SIG-M5 (cell line): ENCODE measurements at places on chromosomes 5 and 9.

GRCh38 chr9:118091711-118092500 lies 387.7 kb downstream of the TLR4 start:
- no peak for DNase-seq

DNA sequence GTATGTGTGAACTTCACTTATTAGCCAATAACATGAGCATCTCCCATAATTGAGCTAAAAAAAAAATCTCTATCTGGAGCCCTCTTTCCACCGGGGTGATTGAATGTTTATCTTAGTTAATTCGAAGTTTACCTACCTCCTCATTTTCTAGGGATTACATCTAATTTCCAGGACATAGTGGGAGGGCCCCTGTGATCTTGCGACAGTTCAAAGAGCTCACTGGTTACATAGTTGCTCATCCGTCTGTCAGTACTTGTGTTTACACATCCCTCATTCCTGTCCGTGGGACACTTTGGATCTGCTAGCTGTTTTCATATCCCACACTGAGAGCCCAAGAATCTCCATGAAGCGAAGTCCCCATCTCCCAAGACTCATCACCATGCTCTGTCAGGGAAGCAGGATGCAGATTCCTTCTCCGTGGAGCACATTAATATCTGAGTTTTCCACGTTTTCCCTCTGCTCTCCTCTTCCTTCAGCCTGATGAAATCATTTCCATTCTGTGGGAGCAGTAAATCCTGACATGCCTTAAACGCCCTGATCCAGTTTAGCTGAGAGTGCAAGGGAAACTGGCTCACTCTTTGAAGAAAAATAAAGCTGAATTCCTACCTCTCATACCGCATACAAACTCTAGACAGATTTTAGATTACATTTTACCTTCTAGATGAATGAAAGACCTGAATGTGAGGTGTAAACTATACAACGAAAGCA lies 10.2 kb upstream of the SFXN1 start:
- DNase-seq, result no peak

- DNase-seq, result no peak
These were observed 10.4 kb downstream of the LRRC8A start for GRCh38 chr9:128892221-128892921.

- DNase-seq, result no peak
These were observed 333.3 kb downstream of the AGTPBP1 start for GRCh38 chr9:85408494-85408893.

GRCh38 chr9:77983320-77983662 lies 48.3 kb downstream of the GNAQ start:
- DNase-seq, result no peak

- DNase-seq, result no peak
These were observed 80.4 kb downstream of the DCP2 start for GRCh38 chr5:113056988-113057387.

GRCh38 chr9:118594428-118594827 lies 774.8 kb downstream of the BRINP1 start:
- no peak for DNase-seq

DNA sequence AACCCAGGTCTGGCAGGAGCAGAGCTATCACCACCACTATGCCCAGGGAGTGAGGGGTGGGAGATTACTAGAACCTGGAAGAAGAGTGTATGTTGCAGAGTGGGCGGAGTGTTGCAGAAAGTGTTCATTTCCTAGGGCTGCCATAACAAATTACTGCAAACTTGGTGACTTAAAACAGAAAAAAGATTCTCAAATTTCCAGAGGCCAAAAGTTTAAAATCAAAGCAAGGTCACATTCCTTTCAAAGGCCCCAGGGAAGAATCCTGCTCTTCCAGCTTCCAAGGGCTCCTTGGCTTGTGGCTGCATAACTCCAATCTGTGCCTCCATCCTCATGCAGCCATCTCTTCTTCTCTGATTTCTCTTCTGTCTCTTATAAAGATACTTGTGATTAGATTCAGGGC lies 30.6 kb upstream of the SPINK4 start:
- DNase-seq, result no peak

GRCh38 chr5:131081913-131082488 lies 83.1 kb downstream of the HINT1 start:
- DNase-seq, result no peak

DNA sequence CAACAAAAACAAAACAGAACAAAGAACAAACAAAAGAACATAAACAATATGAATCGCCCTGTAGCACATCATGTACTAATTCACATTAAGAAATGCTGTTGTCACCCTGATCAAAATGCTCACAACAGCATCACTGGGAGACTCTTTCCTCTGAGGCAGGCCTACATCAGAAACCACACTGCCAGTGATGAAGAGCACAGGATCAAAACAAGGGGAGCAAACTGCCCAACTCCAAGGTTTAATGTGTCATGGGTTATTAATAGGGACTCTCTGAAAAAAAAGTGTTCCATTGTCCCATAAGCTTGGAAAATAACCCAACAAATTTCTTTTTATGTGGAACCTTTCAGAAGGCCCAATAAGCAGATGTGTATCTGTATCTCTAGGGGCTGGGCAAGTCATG lies 74.2 kb downstream of the PTPN3 start:
- DNase-seq, result no peak

DNA sequence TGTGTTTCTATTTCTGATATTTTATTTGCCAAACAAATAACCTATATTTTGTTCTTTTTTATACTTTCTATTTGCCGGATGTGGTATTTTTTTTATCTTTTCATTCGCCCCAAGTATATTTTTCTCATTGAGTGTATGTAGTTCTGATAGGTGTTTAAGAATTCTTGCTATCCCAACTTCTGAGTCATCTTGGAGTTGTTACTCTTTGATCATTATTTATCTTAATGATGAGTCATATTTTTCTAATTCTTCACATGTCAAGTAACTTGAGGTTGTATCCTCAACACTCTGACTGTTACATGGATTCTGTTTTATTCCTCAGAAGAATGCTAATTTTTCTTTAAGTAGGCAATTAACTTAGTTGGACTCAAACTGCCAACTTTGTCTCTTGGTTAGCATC lies 498.1 kb downstream of the TLE1 start:
- DNase-seq, result no peak

DNA sequence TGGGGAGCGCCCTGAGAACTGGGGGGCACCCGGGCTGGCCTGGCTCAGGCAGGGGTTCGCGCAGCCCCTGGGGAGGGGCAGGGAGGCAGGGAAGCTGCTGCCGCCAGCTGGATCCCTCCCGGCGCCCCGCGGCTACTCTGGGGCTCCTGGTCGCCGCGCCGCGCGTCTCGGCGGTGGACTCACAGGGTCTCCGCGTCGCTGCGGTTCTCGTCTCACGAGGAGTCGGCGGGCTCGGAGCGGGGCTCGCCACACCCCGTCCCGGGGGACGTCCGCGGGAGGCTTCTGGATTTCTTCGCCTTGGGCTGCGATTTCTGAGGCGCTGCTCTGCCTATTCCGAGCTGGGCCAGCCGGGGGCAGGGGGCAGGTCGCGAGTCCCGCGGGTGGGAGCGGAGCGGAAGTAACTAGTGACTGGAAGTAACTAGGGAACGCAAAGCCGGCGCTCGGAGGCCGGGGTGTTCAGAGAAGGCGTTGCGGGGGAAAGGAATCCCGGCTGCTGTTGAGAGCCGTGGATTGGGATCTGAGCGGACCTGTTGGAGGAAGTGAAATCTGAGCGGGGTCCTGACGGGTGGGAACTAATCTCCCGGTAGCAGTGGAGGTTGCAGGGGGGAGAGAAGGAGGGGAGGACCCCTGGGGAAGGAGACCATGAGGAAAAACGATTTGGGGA lies 511 bp downstream of the CYSTM1 start:
- DNase-seq, result no peak
